Activated CD4-positive, alpha-beta T cell treated with anti-CD3 and anti-CD28 coated beads, Interleukin-2, amount 10 ng/mL, durations not matched to agents 24 days and 14 days (primary cell): ENCODE measurements at places on chromosomes 16 and 17. TPM values are rescaled to one million over a fixed set of nuclear protein-coding genes. Genes with fewer than 3 reads are reported as not detected.

GRCh38 chr17:34066528-34066927 lies 188.6 kb upstream of the CCL2 start:
- no peak for DNase-seq

DNA sequence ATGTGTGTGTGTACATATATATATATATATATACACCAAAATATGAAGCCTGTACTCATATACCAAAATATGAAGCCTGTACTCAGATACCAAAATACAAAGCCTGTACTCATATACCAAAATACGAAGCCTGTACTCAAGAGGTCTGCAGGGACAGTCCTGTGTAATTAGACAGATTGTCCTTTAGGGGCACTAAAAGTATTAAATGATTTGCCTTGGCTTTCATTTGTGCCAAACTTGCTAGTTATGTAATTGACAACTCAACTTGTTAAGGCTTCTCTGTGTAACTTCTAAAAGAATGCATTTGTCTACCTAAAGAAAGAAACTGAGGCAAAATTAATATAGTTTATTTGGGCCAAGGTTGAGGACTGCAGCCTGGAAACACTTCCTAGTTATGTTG lies 30.8 kb upstream of the DHX40 start:
- no peak for DNase-seq

- DNase-seq: no peak
Observed at GRCh38 chr17:19456016-19456927, 45.2 kb downstream of the RNF112 start.

- DNase-seq: no peak
Observed at GRCh38 chr17:66422186-66422585, 119.8 kb downstream of the PRKCA start.

DNA sequence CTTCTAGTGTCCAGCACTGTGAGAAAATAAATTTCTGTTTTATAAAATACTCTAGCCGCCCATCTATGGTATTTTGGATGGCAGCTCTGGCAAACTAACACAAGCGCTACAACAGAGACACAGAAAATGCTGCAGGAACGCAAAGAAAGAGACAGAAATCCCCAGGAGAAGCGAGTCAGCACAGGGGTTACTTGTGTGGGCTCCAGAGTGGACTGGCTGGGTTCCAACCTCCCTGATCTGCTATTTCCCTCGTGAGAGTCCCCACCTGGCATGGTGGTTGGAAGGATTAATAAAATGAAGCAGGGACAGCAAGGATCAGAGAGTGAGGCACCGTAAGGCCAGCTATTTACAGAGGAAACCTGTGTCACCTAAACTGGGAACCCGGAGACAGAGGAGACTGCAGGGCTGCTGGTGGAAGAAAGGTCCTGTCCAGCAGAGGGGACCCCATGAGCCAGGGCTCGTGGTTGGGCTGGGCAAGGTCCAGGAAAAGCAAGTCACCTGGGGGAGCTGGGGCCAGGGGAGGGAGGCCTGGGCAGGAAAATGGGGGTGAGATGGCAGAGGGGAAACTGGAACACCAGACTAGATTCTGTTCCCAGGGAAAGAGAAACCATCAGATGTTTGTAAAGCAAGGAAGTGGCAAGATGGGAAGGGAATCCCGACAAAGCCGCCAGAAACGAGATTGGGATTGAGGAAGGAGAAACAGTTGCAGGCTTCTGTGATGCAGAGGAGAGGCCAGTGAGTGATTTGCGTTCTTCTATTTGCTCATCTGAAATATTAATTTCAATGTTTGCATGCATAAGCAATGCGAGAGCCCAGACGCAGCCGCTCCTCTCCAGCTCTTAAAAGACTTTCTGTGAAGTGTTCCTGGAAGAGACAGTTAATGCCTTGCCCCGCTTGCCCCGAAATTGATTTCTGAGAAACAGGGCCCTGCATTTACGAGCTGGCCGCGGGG lies 63.0 kb upstream of the TEKT3 start:
- DNase-seq: no peak

The SDR42E1 gene
- total RNA-seq: 5.3 and 5.4 TPM in 2 replicates
